RPMI7951 (cell line): ENCODE measurements at places on chromosomes 7 and 10. TPM values are rescaled to one million over a fixed set of nuclear protein-coding genes. Genes with fewer than 3 reads are reported as not detected.
A peak's percentile ranks its signal among the peaks of the same experiment; 100 is the strongest.

The TCAF2 gene
- 3.6 and 4.2 TPM in 2 replicates for total RNA-seq

- no peak for DNase-seq
Measured at GRCh38 chr10:43204943-43205671, 61.8 kb downstream of the RASGEF1A start.

The SNX8 gene
- 8.9 and 24.2 TPM in 2 replicates for total RNA-seq

DNA sequence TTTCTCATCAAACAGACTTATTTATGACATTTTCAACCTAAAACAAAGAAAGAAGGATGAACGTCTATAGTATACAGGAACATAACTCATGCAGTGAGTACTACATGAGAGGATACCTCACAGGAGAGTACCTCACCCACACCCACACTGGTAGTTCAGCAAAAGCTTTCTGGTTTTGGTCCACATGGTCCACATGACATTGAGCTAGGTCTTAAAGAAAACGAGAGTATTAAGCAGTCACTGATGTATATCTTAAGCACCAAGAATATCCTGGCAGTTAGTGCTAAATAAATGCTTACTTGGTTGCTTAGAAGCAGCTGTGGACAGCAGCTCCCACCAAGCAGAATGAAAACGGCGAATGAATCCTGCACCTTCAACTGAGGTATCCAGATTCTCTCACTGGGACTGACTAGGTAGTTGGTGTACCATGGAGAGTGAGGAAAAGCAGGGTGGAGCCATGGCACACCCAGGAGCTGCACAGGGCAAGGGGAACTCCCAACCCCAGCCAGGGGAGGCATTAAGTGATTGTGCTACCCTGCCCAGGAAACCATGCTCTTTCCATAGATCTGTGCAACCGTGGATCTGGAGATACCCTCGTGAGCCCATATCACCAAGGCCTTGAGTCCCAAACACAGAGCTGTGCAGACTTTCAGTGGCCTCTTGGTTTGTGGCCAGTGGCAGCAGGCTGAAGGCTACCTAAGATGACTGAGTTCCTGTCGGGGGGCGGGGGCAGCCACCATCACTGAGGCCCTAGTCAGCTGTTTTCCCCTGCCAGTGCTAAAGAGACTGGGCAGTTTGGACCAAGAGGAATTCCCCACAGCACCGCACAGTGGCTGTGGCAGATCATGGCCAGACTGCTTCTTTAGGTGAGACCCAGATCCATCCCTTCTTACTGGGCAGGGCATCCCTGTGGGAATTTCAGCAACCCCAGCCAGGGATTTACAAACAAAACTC lies 143.4 kb downstream of the SGMS1 start:
- no peak for DNase-seq

DNA sequence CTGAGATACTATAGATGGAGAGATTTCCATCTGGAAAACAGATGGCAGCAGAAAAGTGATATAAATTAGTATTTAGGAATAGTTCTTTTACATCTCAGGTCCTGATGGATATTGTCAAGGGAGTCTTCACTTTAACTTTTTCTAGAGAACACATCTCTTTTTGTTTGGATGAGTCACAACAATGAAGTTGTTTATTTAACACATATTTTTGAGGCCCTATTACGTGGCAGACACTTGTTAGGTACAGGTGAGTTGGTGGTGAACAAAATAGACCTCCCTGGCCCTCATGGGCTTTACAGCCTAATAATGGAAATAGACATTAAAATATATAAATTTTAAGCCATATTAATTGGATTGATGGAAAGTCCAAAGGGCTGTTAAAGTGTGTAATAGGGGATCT lies 168.3 kb downstream of the VTI1A start:
- no peak for DNase-seq

The PNLIPRP3 gene
- total RNA-seq = not detected in 2 replicates

- peak; percentile 59 for DNase-seq
Measured at GRCh38 chr7:18345641-18346234, 149.8 kb upstream of the HDAC9 start.

The FGF8 gene
- total RNA-seq = not detected in 2 replicates
